Activated CD8-positive, alpha-beta memory T cell treated with anti-CD3 and anti-CD28 coated beads for 48 hours (primary cell): ENCODE measurements at places on chromosomes 4 and X.
A peak's percentile ranks its signal among the peaks of the same experiment; 100 is the strongest.

GRCh38 chr4:94537921-94538628 is 86.3 kb downstream of the PDLIM5 start:
- no peak for DNase-seq

DNA sequence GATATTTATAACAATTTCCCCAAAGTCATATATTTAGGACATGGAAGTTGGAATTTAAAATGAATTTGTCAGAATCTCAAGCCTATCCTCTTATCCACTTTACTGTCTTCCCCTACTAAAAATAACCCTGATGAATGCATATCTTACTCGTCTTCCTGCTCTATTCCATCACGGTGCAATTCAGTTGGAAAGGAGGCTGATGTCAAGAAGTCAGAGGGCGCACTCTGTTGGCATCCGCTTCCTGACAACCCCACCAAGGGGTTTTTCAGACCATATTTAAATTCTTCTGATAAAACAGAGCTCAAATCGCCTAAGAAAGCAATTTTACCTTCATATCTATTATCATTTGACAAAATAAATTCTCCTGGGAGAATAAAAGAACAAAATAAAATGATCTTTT is 233.5 kb downstream of the ARHGAP24 start:
- no peak for DNase-seq

- DNase-seq: no peak
Observed at GRCh38 chr4:73674451-73674919, 54.2 kb upstream of the RASSF6 start.

- DNase-seq: no peak
Observed at GRCh38 chr4:172270397-172270796, 457.2 kb downstream of the GALNTL6 start.

- DNase-seq: no peak
Observed at GRCh38 chrX:65574356-65574755, 39.8 kb upstream of the LAS1L start.

DNA sequence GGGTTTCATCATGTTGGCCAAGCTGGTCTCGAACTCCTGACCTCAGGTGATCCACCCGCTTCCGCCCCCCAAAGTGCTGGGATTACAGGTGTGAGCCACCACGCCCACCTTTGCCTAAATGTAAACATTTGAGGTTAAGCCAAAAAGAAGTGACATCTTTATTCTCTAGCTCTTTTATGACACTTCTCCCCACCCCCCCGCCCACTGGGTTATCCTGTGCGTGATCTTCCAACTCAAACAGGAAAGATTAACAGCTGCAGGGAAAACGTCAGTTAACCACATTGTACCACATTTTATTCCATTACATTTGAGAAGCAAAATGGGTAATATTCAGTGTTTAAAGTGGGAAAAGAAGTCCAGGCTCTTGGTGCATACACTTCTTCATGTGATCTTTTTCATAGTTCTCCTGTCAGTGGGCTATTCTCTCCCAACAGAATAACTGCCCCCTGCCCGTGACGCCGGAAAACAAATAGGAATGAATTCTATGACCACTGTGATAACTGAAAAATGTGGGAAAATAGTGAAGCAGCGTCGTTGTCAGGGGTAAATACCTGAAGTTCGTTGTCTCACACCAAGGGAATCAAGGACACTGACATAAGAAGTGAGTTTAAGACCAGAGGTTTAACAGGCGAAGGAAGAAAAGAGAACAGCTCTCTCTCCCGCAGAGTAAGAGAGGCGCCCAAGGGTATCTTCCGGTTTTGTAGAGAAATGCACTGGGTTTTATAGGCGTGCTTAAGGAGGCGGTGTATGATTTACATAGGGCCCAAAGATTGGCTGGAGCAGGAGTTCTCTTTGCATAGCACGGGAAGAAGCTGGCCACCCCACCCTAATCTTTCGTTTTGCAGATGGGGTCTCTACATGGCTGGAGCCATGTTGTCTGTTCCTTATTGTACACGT is 9.7 kb upstream of the SRD5A3 start:
- DNase-seq: no peak

DNA sequence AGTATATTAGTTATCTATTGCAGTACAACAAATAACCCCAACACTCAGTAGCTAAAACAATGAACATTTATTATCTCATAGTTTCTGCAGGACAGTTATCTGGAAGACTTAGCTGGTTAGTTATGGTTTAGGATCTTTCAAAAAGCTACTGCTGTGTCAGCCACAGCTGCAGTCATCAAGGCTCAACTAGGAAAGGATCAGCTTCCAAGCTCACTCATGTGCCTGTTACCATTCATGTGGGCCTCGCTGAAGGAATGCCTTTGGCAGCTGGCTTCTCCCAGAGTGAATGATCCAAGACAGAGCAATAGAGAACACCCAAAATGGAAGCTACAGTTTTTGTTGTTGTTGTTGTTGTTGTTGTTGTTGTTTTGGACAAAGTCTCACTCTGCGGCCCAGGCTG is 13.5 kb upstream of the PRSS48 start:
- DNase-seq: no peak

- DNase-seq: no peak
Observed at GRCh38 chrX:153803211-153804099, 9.0 kb downstream of the SSR4 start.

- no peak for DNase-seq
Observed at GRCh38 chr4:159191989-159192388, 89.1 kb downstream of the RAPGEF2 start.

GRCh38 chrX:70754169-70754848 is 154.2 kb downstream of the TEX11 start:
- DNase-seq: no peak

- DNase-seq: no peak
Observed at GRCh38 chrX:151694661-151695582, at the start of gene PRRG3. Gene PRRG3, plus strand, starts transcription at chrX:151695458. Its CDS starts 3,357 bp downstream, at chrX:151698815.

- DNase-seq: no peak
Observed at GRCh38 chr4:123640271-123640670, 243.7 kb downstream of the SPRY1 start.

DNA sequence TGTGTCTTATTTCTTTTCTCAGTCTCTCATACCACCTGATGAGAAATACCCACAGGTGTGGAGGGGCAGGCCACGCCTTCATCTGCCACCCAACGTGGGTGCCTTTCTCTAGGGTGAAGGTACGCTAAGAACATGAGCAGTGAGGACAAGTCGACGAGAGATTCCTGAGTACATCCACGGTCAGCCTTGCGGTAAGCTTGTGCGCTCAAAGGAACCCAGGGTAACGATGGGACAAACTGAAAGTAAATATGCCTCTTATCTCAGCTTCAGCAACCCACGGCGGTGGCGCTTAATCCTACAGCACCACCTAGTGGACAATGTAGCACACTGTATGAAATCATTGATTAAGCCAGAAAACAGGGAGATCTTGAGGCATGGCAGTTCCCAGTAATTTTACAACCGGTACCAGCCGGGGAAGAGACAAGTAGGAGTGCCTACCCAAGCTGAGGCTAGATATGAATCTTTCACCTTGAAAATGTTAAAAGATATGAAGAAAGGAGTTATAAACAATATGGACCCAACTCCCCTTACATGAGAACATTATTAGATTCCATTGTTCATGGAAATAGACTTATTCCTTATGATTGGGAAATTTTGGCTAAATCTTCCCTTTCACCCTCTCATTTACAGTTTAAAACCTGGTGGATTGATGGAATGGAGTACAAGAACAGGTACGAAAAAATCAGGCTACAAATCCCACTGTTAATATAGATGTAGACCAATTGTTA is 63.0 kb downstream of the ZNF732 start:
- peak; percentile 29 for DNase-seq

- no peak for DNase-seq
Observed at GRCh38 chr4:141913928-141914327, 277.5 kb downstream of the IL15 start.

- no peak for DNase-seq
Observed at GRCh38 chr4:4789462-4789861, 70.0 kb upstream of the MSX1 start.

DNA sequence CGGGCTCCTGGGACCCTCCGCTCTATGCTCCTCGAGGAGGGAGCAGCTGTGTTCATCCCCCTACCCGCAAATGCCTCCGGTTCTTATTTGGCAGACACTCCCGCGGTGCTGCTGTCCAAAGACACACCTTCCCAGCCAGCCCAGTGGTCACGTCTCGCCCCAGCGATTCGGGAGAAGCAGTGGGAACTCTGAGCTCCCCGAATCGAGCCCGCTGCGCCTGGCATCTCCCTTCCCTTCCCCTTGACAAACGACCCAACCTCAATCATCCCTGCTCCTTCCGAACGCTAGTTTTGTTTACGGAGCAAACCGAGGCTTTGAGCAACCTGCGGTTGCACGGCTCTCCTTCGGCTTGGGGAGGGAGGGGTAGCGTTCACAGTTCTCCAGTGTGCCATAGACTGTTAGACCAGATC is 317 bp upstream of the FRMPD4 start:
- no peak for DNase-seq

DNA sequence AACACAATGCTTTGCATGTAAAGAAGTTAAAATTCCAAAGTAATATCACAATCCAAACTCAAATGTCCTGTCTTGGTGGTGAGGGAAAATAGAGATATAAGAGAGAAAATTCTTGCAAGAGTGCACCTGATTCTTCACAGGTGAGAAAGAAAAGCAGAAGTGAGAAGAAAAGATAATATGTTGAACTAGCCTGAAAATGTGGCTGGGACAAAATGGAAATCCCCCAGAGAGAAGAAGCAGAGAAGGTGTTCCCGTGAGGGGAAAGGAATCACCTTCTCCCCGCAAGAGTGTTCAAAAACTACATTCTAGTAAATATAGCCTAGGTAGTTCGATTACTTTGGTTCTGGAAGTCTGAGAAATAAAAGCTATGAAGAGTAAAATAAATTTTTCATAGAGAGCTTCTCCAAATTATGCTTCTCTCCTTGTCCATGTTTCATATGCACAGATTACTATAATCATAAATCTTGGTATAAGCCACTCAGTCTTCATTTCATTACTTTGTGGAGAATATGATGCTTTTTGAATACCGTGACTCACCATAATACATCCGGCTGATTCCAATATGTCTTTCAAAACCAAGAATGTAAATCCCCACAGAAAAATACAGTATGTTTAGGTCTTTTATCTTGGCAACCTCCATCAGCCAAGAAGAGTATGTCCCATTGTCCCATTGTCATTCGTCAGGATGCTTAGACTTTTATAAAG is 63.1 kb downstream of the COX18 start:
- no peak for DNase-seq

GRCh38 chr4:41957634-41958033 is 22.4 kb downstream of the TMEM33 start:
- DNase-seq: no peak

DNA sequence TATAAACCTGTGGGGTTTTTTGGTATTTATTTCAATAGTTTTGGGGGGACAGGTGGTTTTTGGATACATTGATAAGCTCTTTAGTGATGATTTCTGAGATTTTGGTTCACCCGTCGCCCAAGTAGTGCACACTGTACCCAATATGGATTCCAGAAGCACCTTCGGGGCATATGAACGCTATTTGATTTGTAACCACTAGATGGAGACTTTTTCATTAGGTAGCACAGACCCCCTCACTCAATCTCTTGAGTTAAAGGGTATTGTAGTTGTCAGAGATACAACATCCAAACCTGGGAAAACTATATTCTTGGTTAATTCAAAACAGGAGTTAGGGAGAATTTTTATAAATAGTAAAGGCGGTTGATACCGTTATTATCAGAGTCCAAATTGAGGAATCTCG is 79.8 kb downstream of the SPANXN3 start:
- no peak for DNase-seq
